Hematopoietic multipotent progenitor cell treated with erythropoietin and hydrocortisone succinate and interleukin-3 and kit ligand, for 17 days (in vitro differentiated cells): ENCODE measurements at places on chromosomes 5 and 9.

DNA sequence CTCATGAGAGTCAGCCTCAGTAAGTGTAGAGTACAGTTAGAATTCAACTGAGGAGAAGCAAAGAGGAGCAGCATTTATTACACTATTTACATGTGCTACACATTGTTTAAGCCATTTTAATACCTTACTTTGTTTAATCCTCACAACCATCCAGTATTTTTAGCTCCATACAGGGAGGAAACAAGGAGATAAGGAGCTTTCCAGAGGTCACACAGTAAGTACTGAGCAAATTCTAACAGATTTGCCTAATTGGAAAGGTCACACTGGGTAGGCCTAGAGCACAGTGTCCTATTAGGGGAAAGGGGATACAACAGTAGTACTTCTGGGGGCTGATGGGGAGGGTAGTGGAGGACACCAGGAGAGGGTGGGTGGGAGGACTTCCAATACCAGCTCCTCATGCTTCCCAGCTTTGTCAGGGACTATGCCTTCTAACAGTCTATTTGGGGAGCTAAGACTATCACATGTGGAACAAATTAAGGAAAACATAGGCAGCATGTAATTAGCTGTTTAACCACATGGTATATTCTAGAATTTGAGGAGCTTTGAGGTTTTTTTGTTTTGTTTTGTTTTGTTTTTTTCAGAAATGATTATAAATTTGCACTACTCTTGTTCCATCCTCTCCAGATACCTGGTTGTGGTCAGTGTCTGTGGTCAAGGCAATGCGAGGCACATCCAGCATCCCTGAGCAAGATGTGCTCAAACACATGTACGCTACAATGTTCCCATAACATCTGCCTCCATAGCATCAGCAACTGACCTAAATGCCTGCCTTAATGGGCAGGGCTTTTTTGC is 96.0 kb upstream of the SLC12A2 start:
- no peak for DNase-seq

DNA sequence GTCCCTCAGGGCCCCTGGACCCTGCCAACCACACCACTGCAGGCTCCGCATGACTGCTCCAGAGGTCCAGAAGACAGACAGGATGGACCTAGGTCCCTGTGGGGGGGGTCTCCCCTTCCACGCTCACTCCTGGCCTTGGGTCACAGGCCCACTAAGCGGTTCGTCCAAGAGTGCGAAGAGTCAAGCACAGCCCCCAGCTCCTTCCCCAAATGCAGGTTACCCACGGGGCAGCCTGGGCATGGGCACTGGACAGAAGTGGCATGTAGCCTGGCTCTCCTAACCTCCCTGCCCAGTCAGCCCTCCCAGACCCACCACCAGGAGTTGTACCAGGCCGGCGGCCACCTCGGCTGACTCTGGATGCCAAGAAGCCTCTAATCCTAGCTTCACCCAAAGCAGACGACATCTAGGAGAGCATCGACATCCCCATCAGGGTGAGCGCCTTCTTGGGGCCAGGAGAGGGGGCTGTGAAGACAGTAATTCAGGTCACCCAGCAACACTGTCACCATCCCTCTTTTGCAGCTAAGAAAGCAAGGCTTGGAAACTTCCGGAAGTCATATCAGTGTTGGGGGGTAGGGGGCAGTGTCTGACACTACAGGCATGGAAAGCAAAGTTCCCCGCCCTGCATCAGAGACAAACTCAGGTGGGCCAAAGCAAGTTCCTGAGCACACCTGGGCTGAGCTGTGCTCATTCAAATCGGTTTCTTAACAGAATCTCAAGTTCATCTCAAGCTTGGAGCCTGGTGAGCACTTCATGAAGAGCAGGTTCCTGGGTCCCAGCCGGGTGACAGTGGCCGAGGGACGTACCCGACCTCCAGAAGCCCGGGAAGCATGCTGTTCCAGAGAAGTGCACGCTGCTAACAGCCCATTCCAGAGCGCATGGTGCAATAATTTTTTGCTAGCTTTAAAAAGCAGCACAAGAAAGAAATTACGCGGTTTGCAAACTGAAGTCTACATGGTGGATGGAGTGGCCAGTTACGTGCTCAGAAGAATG is 68.7 kb downstream of the SEMA4D start:
- peak; percentile 42 for DNase-seq

DNA sequence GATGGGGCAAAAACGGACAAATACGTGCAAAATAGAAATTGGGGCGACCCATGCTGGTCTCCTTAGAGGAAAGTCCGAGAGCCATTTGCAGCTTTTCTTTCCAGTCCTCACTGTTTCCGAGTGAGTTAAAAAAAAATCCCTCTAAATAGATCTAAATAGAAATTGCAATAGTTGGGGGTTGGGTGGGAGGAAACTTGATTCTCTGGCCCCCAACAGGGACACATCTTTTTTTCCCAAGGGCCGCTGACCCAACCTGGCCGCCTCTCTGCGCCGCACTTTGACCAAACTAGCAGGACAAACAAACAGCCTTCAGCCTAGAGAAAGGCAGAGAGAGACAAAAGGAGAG is 2.8 kb upstream of the NKX2-5 start:
- no peak for DNase-seq

GRCh38 chr9:77011973-77012821 is 7.3 kb upstream of the FOXB2 start:
- peak; percentile 35 for DNase-seq

DNA sequence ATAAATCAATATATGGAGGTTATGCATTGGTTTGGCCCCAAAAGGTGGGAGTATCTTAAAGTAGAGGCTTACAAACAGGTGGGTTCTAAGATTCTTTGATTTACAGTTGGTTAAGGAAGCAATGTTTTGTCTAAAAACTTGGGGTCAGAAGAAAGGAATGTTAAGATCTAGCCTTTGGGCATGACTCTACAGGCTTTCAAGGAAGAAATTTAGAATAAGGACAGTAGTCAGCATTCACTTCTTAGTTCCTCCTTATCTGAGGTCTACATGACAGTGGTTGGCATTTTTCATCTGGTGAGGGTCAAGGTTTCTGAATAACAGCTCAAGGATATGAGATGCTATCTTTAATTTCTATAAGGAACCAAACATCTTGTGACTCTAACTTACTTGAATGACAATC is 122.8 kb downstream of the CAMK4 start:
- DNase-seq, result no peak

GRCh38 chr5:179608131-179608581 is 15.3 kb downstream of the HNRNPH1 start:
- no peak for DNase-seq

DNA sequence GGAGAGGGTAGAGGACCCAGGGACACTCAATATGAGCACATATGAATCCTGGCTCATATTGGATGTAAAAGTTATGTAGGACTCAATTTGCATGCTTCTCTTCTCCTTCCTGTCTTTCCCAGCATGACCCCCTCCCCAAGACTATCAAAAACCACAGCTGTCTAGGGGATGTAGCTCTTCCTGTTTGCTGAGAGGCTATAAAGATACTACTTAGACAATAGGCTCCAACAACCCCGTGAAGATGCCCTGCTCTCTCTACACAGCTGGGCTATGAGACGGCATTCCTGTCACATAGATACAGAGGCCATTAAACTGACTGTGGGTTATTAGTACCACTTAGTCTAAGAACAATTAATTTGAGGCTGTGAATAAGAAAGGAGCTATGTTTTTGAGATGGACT is 56.5 kb upstream of the PCSK1 start:
- no peak for DNase-seq

- peak; percentile 66 for DNase-seq
These were observed 4.8 kb upstream of the SARDH start for GRCh38 chr9:133742849-133743444.

DNA sequence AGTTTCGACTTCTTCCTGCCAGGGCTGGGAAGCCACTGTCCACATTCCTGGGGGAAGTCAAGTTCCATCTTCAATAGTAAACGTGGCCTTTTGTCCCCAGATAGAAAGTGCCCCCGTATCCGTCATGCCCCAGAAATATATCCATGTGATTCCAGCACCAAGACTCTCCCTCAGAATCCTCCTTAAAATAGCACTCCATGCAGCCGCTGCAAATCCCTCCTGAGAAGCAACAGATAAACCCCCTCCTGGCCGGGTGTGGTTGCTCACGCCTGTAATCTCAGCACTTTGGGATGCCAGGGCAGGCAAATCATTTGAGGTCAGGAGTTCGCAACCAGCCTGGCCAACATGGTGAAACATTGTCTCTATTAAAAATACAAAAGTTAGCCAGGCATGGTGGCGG is 126.1 kb downstream of the OLFM1 start:
- no peak for DNase-seq

DNA sequence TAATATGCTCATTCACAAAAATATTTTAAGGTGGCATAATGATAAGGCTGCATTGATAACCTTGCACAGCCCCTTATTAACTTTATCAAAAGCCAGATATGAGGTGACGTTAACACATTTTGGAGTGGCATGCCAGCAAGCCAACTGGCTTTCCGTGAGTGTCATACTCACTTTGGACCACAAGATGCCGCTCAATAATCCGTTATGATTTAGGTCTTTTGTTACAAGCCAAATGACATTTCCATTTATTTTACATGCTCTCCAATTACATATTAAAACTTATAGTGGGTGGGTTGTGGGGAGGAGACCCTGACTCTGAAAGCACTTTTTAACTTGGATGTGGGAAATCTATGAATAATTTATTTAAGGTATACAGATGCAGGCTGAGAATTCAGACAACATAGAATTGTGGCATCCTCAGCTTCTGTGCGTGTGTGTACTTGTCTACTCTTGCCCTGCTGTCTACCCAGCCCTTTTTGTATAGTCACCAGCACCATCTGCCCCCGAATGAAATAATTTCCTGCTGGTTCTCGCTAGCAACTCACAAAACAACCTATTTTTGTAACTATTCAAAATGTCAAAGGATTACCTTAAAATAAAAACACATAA is 305.1 kb downstream of the PSAT1 start:
- no peak for DNase-seq

DNA sequence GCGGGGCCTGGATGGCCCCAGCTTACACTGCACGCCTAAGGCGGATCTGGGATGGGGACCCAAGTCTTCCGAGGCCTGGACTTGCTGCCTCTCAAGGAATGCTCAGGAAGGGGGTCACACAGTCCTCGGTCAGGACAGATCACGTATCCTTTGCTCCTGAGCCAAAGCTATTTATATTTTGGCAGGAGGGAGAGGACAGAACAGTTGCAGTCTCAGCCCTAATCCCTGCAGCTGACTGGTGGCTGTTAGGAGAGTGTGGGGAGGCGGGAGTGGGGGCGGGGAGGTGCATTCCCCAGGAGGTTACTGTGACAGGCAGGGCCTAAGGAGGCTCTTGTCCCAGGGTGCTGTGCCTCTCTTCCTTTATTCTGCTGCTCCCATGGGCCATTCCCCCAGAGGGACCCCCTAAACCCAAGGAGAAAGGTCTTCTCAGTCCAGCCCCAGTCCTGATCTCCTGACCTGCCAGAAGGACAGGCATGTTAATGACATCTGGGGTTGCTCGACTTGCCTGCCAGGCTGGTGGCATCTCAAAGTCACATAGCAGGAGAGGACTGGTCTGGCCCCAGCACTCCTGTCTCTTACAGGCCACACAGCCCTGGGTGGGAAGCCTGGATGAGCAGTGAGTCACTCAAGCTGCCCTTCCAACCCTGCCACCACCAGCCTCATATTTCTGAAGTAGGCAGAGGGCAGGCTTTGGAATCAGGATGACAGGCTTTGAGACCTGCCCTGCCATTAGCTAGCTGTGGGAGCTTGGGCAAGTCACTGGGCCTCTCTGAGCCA is 51.9 kb downstream of the COL27A1 start:
- DNase-seq, result no peak

DNA sequence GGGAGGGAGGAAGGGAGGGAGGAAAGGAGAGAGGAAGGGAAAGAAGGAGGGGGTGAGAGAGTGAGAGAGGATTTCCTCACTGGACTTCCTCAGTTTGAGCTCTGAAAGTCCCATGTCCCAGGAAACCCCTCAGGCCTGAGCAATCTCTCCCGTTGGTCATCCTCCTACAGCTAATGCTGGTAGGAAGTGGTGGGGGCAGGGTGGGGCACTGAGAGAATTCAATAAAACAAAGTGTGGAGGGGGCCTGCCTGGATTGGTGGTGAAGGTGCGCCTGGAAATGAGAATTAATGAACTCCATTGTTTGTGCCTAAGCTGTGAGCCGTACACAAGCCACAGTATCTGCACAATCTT is 195.0 kb downstream of the RGS3 start:
- no peak for DNase-seq

- DNase-seq, result no peak
These were observed 117.5 kb upstream of the MTAP start for GRCh38 chr9:21684831-21685362.

DNA sequence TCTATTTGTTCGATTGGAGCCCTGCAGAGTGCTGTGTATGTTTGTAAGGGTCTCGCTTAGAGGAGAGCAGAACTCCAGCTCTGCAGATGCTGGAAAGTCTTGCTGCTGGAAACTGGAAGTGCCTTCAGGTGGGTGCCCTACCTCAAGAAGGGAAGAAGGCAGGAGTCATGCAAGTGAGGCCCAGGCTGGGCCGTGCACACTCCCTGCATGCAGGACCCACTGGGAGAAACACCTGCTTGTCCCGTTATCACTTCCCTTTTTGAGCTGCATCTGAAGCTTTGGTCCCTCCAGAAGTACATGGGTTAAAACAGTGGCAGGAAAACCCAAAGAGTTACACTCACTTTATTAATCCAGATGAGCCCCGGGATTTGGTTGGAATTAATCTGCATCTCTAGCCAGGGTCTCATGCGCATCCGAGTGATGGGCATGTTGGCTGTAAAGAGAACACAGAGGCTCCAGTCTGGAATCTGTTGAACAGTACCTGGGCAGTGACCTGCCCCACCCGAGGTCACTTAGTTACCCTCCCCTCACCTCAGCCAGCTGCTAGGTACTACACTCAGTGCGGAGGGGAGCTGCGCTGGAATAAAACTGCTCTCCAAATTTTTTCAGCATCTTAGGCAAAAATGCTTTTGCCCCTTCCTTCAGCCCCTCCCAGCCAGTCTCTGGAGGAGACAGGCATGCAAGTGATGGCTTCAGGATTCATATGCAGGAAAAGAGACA is 1.4 kb downstream of the IRF1 start:
- peak; percentile 36 for DNase-seq

GRCh38 chr9:16551692-16552091 is 318.8 kb downstream of the BNC2 start:
- DNase-seq, result no peak

- DNase-seq, result no peak
These were observed 82.1 kb upstream of the MOCS2 start for GRCh38 chr5:53191548-53192165.

- DNase-seq, result no peak
These were observed 54.3 kb upstream of the RGS7BP start for GRCh38 chr5:64451551-64451950.

- no peak for DNase-seq
These were observed 226.3 kb downstream of the AOPEP start for GRCh38 chr9:94952565-94953373.
